ENCODE measurements at places on chromosomes 2 and 18.
A peak's percentile ranks its signal among the peaks of the same experiment; 100 is the strongest.

DNA sequence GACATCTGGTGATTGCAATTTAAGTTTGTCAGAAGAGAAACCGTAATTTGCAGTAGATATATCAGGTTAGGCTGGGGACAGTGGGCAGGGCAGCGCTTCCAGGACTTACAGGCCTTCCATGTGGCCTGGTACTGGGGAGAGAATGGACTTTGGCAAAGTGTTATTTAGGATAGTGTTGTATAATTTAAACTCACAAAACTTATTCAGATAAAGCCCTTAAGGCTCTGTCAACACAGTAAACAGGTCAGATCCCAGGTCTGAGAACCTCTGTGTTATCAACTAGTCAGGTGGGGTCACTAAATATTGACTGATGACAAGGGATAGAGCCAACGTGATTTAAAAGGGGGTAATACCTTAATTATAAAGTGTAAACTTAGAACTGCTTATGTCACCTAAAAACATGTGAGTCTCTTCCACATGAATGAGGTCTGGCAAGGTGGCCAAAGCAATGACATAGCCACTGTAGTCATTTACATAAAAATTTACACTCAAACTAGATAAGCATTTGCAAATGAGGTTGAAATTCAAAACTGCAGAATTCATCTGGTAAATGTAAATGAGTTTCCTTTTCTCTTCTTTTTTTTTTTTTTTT, 80.2 kb upstream of the DNMT3A start:
- DNase-seq, result no peak

DNA sequence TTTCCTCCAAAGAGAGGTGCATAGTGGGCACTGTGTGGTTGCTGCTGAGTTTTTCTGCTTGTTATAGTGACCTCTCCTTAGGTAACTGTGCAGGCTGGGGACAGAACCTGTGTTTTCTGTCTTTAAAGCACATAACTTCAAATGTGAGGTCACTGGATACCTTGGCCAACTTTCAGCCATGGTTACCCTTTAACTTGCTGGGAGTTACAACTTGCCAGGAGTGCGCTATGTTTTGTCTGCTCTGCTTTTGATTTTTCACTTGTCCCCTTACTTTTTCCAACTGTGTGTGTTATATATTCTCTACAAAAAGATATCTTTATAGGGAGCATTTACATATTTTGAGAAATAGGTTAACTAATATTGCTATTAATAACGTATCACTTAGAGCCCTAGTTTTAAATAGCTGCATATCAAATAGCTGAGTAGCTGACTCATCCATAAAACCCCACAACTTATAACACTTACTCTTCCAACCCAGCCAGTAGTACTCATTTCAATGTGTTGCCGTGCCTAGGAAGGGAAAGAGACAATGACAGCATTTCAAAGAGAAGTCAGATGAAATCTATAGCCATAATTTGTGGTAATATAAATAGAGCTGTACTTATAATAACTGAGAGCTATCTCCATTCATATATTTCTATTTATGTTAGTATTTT, 51.6 kb downstream of the DPP4 start:
- DNase-seq, result peak; percentile 48

DNA sequence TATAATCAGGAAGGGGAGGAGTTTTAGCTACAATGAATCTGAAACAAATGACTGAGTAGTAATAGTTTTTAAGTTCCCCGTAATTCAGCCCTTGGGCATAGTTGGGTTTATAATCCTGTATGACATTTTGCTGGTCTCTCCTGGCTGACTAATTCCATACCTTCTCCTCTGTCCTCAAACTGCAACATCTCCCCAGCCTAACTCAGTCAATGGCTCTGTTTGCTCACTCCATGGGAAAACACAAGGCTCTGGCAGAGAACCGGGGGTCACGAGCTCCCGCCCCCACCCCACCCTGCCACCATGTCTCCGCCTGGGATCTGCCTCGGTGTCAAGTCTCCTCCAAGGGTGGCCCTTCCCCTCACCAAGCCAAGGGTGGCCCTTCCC, 168.6 kb downstream of the HDAC4 start:
- DNase-seq, result no peak

GRCh38 chr2:46202453-46202852, 94.8 kb upstream of the EPAS1 start:
- DNase-seq, result no peak

DNA sequence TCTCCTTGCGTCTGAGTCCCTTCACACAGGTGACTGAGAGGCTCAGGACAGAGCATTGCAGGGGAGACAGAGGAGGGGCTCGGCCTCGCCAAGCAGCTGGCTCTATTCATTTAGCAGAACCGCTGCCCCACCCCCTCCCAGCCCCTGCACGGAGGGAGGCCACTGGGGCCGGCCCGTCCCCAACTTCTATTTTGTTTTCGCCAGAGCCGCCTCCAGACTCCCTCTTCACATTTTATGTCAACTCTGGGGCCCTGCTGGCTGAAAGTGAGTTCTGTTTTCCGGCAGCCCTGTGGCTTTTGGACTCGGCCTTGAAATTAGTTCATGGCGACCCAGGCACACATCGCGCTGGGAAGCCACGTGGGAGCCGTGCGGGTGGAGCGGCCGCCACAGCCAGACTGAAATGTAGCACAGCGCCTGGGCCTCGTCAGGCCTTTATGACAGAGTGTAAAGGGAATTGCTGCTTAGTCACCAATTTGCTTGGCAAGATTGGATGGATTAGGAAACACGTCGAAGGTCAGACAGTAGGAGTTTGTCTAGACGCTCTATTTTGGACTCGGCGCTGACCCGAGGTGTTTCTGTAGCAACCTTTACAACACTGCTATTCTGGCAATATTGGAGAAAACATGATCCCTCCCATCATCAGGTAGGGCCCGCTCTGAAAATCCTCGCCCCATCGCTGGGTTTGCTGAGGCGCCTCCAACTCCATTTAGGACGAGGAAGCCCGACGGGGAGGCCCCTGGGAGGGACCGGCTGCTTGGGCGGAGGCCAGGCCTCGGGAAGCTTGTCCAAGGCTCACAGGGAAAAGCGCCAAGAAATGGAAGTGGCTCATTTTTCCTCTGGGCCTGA, 90.7 kb upstream of the CTDP1 start:
- peak; percentile 87 for DNase-seq

- DNase-seq, result no peak
Measured at GRCh38 chr2:191601060-191601459, 76.9 kb upstream of the NABP1 start.

- DNase-seq, result no peak
Measured at GRCh38 chr18:50373561-50374219, 1.2 kb upstream of the SKA1 start.

- DNase-seq, result no peak
Measured at GRCh38 chr2:136363470-136363869, 245.5 kb upstream of the CXCR4 start.
